Karpas-422 (cell line): ENCODE measurements at places on chromosomes 13 and 19.

DNA sequence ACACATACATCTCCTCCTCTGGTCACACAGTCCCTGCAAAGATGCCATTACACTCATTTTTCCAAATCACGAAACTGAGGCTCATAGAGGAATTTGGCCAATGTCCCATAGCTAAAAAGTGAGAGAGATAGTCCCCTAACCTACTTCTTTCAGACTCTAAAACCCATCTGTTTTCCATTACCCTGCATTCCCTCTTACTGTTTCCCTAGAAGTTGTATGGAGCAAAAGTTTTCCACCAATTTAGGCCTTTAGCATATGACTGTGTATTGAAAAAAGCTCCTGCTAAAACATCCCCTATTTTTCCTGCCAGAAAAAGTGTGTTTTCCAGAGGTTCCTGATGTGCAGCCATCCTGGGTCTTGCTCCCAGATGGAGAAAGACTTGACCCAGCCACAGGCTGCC, 16.3 kb downstream of the SERP2 start:
- DNase-seq, result no peak

- no peak for DNase-seq
These were observed 1407.1 kb upstream of the MIR17HG start for GRCh38 chr13:89940383-89940782.

GRCh38 chr19:3146677-3147100, 10.9 kb downstream of the GNA15 start:
- peak; percentile 69 for DNase-seq

- DNase-seq, result no peak
These were observed 309.2 kb downstream of the FGF9 start for GRCh38 chr13:21980049-21980448.

- no peak for DNase-seq
These were observed 20.1 kb downstream of the N4BP2L1 start for GRCh38 chr13:32407854-32408253.

DNA sequence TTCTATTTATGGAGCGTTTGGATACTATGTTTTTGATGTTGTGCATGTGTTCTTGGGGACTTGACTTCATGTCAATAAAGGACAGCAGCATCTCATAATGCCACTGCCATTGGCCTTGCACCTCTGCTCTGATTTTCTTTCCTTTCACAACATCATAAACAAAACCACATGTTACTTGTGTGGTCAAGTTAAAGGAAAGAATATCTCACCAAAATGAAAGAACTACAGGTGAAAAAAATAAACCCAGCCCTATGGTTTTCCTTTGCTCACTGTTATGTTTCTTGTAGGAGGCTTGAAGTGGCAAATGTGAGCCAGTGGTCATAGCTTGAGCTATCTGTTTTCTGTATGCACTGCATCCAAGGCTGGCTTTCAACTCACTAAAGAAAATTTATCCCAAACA, 240.4 kb downstream of the KCNRG start:
- no peak for DNase-seq
